ENCODE measurements at places on chromosomes 4 and X.

DNA sequence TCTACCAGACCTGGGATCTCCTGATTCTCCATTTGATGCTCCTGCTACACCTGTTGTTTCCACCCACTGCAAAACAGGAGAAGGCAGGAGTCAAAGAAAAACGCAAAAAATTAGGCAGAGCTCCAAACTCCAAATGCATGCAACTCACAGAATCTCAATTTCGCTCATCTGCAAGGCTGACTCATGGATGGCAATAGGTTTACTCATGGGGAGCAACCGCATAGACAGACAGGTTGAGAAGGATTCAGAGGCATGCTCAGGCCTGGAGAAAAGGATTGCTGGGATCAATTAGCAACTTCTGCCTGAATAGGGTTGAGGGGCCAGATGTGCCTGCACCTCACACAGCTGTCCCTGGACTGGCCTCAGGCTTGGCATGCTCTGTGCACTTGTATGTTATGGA lies 231.0 kb downstream of the LDB2 start:
- DNase-seq, result no peak

- DNase-seq, result no peak
Observed at GRCh38 chr4:109816082-109816442, 500 bp downstream of the GAR1 start.

- no peak for DNase-seq
Observed at GRCh38 chr4:83112231-83112630, 2.3 kb downstream of the PLAC8 start.

- no peak for DNase-seq
Observed at GRCh38 chr4:154164931-154165839, 326.4 kb downstream of the DCHS2 start.

- DNase-seq, result no peak
Observed at GRCh38 chr4:19596342-19596741, 655.4 kb upstream of the SLIT2 start.

DNA sequence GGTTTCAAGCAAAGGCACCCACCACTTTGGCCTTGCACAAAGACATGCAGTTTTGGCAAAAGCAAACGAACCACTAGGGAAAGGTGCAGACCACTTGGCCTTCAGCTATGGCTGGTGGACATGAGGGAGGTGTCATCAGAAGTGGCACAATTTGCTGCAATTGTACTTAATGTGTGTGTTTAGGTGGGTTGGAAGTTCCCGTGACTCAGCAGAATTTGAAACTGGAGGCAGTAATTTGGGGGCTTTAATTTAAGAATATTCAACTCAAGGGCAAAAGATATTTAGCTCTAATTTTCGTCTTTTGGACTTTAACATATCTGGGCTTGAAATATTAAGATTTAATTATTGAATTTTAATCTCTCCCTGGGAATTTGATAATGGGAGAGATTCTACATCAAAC lies 115.6 kb upstream of the NOCT start:
- no peak for DNase-seq

GRCh38 chr4:66688674-66689073 lies 856.6 kb downstream of the CENPC start:
- peak; percentile 10 for DNase-seq

All from renal pelvis (tissue), 12 donors.